ENCODE measurements at places on chromosomes 2 and 18. TPM values are rescaled to one million over a fixed set of nuclear protein-coding genes. Genes with fewer than 3 reads are reported as not detected.

DNA sequence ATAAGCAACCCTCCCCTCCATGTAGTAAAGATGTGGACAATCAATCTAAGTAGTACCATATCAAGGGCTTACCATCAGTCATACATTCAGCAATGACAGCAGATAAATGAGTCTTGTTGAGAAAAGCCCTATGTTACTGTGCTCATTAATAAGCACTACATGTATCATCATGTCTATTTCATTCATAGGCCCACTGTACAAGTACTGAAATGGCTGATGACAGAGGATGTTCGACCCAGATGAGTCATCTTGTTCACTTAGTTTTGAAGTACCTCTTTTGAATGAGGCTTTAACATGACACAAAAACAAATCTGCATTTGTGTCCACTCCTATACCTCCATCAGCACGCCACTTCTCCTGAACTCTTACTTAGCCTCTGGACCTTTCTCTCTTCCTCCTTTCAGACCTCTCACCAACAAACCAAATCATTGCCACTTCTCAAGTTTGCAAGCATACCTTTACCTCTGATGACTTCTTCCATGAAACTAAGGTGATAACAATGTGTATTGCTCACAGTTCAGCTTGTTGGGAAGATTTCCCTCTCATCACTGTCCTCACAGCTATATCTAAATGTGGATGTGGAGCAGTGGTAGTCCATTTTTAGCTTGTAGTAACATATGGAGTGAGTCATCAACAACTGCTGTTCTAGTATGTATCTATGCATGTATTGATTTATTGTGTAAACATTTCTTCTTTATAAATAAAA lies 921.0 kb upstream of the SLC39A10 start:
- DNase-seq = no peak

DNA sequence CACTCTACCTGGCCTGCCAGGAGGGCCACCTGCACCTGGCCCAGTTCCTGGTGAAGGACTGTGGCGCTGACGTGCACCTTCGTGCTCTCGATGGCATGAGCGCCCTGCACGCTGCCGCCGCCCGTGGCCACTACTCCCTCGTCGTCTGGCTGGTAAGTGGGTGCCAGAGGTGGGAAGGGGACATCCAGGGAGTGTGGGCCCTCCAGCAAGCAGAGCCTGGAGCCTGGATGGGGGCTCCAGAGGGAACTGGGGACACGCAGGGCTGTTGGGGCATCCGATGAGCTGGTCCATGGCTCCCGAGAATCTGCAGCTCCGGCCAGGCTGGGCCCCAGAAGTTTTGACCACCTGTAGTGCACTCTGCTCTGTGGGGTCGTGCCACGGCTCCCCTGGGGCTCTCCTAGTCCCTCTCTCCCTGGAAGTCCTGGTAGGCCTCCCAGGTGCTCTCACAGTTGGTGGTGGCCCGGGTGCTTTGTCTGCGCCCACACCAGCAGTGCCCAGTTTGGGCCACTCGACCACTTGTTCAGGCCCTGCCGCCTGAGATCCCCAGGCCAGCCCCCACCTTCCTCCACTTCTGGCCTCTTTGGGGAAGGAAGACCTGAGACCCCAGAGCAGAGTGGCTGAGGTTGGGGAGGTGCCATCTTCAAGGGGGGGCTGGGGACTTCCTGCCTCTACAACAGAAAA lies 4.7 kb downstream of the ESPNL start:
- DNase-seq = no peak

DNA sequence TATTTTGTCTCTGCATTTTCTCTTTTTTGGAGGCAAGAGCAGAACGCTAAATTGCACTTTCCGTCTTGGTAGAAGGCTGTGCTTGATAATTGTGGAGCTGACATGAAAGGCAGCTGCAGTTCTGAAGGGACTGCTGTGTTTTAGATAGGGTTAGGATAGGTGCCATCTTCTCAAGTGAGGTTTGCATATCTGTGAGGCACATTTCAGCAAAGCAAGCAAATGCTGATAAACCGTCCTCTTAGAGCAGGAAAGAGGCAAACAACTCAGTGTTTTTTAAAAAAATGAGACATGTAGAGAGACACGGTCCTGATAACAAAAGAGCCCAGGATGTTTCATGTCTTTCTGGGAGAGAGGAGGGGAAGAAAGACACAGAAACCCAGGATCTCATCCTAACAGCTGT lies 217.7 kb downstream of the SOCS6 start:
- DNase-seq = no peak

- DNase-seq = peak; percentile 85
Observed at GRCh38 chr2:100730290-100730868, 89.6 kb upstream of the NPAS2 start.

UGT1A3 gene
- total RNA-seq = not detected

DNA sequence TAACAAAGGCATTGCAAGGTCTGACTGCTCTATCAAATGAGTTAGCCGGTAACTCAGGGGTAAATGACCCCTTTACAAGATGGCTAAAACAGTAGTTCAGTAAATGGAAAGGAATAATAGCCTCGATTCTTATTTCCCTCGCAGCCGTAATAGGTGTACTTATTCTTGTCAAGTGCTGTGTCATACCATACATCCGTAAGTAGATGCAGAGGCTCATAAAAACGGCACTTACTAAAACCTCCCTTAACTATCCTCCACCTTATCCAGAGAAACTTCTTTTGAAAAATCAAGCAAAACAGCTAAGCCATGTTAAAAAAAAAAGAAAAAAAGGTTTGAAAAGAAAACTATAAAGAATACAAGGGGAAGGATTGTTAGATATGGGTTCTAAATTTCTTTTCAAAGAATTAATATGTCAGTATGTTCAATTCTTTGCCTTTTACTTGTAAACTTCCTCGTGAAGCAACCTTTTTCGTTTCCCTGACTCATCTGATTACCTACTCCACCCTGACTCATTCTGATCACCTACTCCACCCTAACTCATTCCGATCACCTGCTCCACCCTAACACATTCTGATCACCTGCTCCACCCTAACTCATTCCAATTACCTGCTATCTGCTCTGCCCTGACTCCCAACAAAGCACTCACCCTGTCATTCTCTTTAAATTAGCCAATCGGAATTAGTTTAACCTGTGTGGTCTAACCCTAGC lies 127.5 kb downstream of the SPAG16 start:
- no peak for DNase-seq

- DNase-seq = no peak
Observed at GRCh38 chr2:138931284-138932256, 151.4 kb upstream of the NXPH2 start.

GRCh38 chr2:199851883-199852282 lies 891 bp upstream of the FTCDNL1 start:
- no peak for DNase-seq

ADCYAP1 gene
- total RNA-seq = not detected

- DNase-seq = no peak
Observed at GRCh38 chr18:56902653-56903052, 244.2 kb upstream of the BOD1L2 start.

APCDD1 gene
- not detected for total RNA-seq

Data from GM23248 (cell line).